Cerebellar nuclear complex (tissue), 1 donor: ENCODE measurements at places on chromosomes 2 and 18.

DNA sequence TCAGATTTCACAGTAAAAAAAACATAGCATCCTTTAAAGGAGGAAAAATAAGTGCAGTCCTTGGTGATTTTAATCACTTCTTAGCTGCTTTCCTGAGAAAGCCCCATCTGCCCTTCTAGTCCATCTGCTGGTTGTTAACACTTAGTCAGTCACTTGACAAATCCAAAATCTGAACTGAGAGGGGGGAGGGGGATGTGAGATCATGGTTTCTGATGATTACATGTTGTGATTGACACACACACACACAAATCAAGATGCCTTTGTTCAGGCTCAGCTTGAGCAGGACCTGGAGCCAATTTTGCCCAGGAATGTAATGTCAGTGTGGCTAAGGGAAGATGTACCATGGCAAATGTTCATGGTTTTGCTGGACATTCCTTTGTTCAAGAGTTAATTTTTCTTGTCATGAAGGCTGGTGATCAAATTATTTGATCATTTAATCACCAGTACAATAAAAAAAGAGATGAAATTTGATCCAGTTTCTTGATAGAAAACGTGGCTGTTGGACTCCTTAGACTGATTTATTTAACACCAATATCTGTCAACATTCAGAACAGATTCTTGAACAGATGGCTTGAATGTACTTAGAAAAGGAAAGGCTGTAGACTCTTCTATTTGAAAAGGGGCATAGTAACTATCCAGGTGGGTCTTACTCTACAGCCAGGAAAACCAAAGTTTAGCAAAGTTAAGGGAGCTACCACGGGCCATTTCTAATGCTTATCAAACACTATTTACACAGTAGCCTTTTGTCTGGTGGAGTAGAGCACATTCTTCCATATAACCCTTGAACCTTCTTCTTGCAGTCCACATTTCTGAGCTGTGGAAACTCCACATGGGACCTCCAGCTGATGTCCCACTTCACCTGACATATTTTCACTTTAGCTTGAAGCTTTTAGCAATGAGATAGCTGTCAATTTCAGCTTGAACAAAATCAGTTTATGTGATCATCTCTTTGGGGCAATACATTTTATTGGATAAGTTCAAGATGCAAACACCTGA, 408.7 kb downstream of the PIK3C3 start:
- DNase-seq = no peak

- DNase-seq = no peak
These were observed 128.2 kb upstream of the NDUFV2 start for GRCh38 chr18:8974279-8974678.

DNA sequence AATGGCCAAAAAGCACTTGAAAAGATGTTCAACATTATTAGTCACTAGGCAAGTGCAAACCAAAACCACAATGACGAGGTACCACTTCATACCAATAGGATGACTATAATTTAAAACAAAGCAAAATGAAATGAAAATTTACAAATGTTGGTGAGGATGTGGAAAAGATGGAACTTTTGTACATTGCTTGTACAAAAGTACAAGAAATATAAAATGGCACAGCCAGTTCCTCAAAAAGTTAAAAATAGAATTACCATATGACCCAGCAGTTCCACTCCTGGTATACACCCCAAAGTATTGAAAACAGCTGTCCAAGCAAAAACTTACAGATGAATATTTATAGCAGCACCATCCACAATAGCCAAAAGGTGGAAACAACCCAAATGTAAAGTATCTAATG, 107.8 kb upstream of the XPO1 start:
- DNase-seq = no peak

DNA sequence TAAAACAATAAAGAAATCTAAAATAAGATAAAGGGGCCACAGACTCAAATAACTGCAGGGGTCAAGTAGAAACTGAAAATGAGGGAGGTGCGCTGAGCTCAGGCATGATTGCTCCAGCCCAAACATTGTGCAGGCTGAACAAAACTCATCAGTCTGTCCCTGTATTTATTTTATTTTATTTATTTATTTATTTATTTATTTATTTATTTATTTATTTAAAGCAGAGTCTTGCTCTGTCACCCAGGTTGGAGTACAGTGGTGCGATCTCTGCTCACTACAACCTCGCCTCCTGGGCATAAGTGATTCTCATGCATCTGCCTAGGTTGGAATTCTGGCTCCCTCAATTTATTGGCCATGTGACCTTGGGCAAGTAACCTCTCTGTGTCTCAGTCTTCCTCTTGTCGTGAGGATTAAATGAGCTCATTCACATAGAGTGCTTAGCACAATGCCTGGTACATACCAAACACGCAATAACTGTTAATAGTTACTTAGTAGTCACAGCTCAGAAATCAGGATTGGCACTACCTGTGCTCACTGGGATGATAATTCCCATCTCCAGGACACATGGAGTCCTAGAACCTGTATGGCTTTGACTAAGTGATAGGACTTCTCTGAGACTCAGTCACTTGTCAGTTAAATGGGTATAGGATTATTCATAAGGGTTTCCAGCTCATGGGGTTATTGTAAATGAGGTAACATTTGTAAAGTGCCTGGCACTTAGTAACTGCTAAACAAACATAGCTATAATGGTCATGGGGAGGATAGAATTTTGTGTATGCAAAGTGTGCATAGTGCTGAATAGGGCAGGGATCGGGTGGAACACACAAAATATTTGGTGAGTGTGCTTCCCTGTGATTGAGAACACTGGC, 6.0 kb downstream of the SPEG start:
- DNase-seq = no peak

DNA sequence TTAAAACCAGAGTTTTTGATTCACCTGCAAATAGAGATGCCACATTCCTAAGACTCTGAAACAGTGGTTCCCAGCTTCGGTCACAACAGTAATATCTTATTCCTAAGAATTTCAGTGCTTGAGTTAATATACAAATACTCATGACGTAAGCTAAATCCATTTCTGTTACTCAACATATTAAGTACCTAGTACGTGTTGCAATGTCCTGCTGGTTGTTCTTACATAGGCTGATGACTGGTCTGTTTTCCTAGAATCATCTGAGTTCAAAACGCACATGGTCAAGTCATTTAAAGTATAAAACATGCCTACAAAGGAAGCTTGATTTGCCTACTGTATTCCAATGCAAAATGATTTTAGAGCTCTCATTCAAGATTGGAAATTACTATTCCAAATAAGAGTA, 7.2 kb downstream of the NCL start:
- DNase-seq = no peak

DNA sequence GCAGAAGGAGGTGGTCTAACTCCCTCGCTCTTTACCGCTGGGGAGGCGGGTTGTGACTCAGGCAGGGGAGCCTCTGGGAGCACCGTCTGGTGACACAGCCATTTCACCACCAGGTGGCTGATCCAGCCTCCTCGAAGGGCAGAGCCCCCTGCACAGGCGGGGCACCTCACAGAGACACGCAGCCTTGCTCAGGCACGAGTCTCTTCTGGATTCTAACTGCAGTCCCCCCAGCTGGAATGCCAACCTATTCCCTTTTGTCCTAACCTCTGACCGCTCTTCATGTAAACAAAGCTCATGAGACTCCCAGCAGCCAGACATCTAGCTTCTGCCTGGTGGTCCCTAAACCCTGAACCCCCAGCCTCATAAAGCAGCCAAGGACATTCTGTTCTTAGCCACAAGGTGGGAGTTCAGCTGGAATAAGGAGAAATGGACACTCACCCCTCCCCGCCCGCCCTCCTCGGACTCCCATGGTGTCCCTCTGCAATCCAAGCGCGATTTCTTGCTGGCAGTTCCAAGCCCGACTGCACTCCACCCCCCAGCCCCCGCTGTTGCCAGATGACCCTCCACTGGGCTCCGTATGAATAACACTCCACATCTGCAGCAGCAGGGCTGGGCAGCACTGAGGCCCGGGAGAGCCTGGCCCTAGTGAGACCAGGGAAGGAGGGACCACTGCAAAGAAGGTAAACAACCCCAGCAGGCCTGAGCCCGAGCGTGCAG, 84.3 kb downstream of the TNS1 start:
- no peak for DNase-seq

DNA sequence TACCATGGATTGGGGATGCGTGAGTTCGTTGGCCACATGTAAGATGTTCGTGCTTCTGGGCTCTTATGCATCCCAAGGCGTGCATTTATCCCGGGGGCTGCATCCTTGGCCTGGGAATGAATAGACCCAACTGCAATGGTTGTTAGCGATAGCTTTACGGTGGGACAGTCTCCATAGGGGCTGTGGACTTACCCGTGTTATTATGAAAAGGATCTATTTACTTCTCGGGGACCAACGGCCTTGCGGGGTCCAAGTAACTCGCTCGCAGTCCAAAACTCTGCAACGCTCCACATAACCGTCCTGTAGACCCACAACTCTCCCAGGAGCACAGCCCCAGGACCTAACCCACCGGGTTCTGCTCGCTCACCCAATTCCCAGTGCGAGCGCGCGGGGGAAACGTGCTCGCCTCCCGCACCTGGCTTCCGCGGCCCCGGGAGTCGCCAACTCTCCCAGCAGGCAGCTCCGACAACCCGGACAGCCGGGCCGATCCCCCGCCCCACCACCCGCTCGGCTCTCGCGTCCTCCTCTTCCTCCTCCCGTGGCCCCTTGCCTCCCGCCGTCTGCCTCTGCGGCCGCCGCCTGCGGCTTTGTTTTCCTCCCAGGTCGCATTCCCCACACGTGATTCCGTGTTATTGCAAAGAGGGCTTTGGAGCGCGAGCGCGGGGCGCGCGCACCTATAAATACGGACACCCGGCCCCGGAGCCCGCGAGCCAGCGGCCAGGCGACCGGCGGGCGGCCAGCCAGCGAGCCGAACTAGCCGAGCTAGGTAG, at the start of gene CABLES1:
TSS of gene CABLES1 (plus strand) at position 706 of the 770 bp plus-strand sequence. CDS start 278 bp downstream, outside the sequence.
- no peak for DNase-seq

GRCh38 chr2:75464348-75464946, 96.3 kb downstream of the EVA1A start:
- no peak for DNase-seq

- no peak for DNase-seq
These were observed 2.4 kb upstream of the KCNF1 start for GRCh38 chr2:10909050-10909995.
